Mesenteric fat pad (tissue), 1 donor: ENCODE measurements at places on chromosomes 3 and 15. TPM values are rescaled to one million over a fixed set of nuclear protein-coding genes. Genes with fewer than 3 reads are reported as not detected.

Gene SKOR1
- total RNA-seq = 0.26 TPM

Gene TATDN2
- total RNA-seq = 34.7 TPM

Gene CCNL1
- total RNA-seq = 315 TPM

Gene NISCH
- total RNA-seq = 71.6 TPM

Gene ALDH1L1
- total RNA-seq = 105 TPM

Gene MAP1A
- total RNA-seq = 13.8 TPM

Gene MUC20
- total RNA-seq = 2.0 TPM

Gene SLC30A4
- total RNA-seq = 8.5 TPM

Gene NUDT16
- 26.9 TPM for total RNA-seq

Gene NEIL1
- total RNA-seq = 17.9 TPM

Gene COL7A1
- total RNA-seq = 0.84 TPM

Gene C2CD4A
- total RNA-seq = not detected

Gene LDHAL6B
- not detected for total RNA-seq

Gene KIF7
- total RNA-seq = 12.7 TPM

Gene GPR171
- 1.8 TPM for total RNA-seq

Gene PRSS50
- total RNA-seq = not detected

Gene SLC12A1
- not detected for total RNA-seq

Gene SLC24A5
- not detected for total RNA-seq

Gene FOXB1
- not detected for total RNA-seq

Gene FEM1B
- 48.7 TPM for total RNA-seq

Gene IL16
- total RNA-seq = 21.8 TPM

Gene ACKR4
- total RNA-seq = 4.6 TPM

Gene SATB1
- 16.5 TPM for total RNA-seq

Gene FGF7
- total RNA-seq = 175 TPM

Gene TBC1D23
- 42.0 TPM for total RNA-seq

Gene CISH
- 56.2 TPM for total RNA-seq

Gene IL17RE
- 20.2 TPM for total RNA-seq

Gene HEXA
- total RNA-seq = 130 TPM
